IgD-negative memory B cell (primary cell): ENCODE measurements at places on chromosomes 6 and 20. TPM values are rescaled to one million over a fixed set of nuclear protein-coding genes. Genes with fewer than 3 reads are reported as not detected.

Gene CGA
- polyA plus RNA-seq: not detected

Gene SIRPD
- polyA plus RNA-seq: not detected

Gene HEY2
- 0.30 TPM for polyA plus RNA-seq

Gene ELOVL2
- not detected for polyA plus RNA-seq

Gene FOXA2
- not detected for polyA plus RNA-seq

Gene LGSN
- polyA plus RNA-seq: not detected

Gene BPIFB4
- polyA plus RNA-seq: not detected

Gene ARMH2
- 0.50 TPM for polyA plus RNA-seq

Gene TMX4
- 63.2 TPM for polyA plus RNA-seq

Gene PPP1R3G
- 0.23 TPM for polyA plus RNA-seq

Gene RSPO4
- polyA plus RNA-seq: not detected

Gene HCK
- 52.0 TPM for polyA plus RNA-seq

Gene FHL5
- not detected for polyA plus RNA-seq

Gene ZBP1
- polyA plus RNA-seq: 29.6 TPM

Gene RBPJL
- polyA plus RNA-seq: not detected

Gene KIF13A
- polyA plus RNA-seq: 1.4 TPM

Gene EIF6
- polyA plus RNA-seq: 204 TPM

Gene C20orf144
- not detected for polyA plus RNA-seq

Gene ELOVL4
- polyA plus RNA-seq: not detected

Gene PDYN
- polyA plus RNA-seq: not detected

Gene C6orf15
- polyA plus RNA-seq: not detected

Gene SIGLEC1
- not detected for polyA plus RNA-seq

Gene BACH2
- polyA plus RNA-seq: 21.2 TPM
